Progenitor cell of endocrine pancreas (in vitro differentiated cells): ENCODE measurements at places on chromosomes 12 and 14. TPM values are rescaled to one million over a fixed set of nuclear protein-coding genes. Genes with fewer than 3 reads are reported as not detected.
A peak's percentile ranks its signal among the peaks of the same experiment; 100 is the strongest.

DNA sequence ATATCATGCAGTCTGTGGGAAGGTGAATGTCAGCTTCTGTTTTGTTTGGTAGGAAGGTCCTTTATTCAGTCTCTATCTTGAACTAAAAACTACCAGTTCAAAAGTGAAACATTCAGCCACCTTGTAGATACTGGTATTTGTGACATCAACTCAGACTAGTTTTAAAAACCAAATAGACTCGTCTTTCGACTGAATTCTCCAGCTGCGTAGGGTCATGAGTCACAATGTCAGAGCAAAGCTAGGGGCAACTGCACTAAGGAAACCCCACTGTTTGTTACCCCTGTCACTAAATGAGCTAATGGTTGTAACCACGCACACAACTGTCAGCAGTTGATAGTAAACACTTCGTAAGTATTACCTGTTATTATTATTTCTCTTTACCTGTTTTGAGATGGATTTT lies 144.6 kb downstream of the PRIMA1 start:
- DNase-seq = no peak

GRCh38 chr14:104296388-104297312 lies 158.3 kb downstream of the KIF26A start:
- no peak for DNase-seq

- DNase-seq = no peak
Observed at GRCh38 chr12:80943338-80943737, 5.6 kb upstream of the LIN7A start.

DNA sequence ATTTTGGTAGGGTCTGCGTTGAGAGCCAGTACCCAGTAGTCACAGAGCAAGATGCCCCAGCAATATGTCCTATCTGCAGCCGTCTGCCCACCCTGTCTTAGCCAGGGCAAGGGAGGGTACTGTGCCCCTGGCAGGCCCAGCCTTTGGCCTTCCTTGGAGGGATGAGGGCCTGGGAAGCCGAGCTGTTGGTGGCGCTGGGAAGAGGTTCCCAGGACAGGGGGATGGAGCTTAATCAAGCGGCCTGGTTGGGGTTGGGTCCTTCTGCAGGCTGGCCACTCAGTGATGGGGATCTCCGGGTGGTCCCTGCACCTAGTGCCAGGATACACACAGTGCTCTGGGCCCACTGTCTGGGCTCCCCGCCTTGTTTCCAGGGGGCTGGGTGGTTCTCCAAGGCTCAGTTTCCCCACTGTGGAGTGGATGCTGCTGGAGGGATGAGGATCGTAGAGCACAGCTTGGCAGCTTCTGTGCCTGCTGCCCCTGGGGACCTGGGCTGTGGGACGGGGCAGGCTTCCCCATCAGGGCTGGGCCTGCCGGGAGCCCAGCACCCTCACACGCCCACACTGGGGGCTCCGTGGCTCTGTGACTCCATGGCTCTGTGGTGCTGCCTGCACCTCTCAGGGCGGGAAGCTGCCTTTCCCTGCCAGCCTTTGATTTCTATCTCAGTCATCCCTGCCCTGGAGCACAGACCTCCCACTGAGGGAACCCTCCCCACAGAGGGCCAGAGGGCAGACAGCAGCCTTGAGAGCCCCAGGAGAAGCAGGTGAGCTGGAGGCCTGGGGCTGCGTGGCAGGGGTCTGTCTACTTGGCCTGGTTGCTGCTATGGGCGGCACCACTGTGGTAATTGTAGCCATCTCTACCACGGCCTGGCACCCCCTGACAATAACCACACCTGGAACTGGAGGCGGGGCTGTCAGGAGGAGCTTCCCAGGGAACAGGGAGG lies 357.0 kb downstream of the TMEM121 start:
- no peak for DNase-seq

The RASSF9 gene
- total RNA-seq = 3.3 and 4.0 TPM in 2 replicates

The HOXC12 gene
- total RNA-seq = not detected in 2 replicates

- peak; percentile 46 for DNase-seq
Observed at GRCh38 chr14:99271951-99272631, at the start of gene BCL11B. TSS of gene BCL11B (minus strand) at chr14:99272197. CDS start at chr14:99271218, 979 bp downstream.

The PAWR gene
- total RNA-seq = 85.7 and 92.3 TPM in 2 replicates

The KRT83 gene
- not detected in 2 replicates for total RNA-seq

DNA sequence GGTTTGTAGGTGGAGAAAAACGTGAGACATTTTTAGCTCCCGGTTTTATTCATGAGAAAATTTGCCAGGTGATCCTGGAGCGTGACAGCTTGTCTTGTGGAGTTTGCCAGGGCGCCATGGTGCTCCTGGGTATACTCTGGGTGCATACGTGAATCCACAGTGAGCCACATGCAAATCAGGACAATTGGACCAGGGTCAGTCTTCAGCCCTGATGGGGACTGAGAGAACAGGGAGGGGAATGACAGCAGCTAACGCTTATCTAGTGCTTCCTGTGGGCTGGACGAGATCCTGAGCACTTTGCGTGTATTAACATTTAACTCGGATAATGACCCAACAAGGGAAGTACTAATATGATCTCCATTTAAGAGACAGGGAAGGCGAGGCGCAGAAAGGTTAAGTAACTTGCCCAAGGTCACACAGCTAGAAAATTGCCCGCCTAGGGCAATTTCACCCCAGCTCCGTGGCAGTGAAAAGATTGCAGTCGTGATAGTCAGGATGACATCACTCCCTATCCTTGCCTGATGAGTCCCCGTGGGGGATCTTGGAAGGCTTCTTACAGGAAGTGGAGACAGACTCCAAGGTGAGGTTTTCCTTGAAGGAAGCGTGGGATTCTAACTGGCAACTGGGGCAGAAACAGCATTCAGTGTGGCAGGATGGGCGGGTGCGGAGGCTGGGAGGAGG lies 118.4 kb upstream of the NCOR2 start:
- no peak for DNase-seq

GRCh38 chr14:37091651-37092050 lies 80.8 kb downstream of the SLC25A21 start:
- DNase-seq = no peak

- DNase-seq = no peak
Observed at GRCh38 chr12:38669530-38669929, 235.9 kb downstream of the CPNE8 start.

DNA sequence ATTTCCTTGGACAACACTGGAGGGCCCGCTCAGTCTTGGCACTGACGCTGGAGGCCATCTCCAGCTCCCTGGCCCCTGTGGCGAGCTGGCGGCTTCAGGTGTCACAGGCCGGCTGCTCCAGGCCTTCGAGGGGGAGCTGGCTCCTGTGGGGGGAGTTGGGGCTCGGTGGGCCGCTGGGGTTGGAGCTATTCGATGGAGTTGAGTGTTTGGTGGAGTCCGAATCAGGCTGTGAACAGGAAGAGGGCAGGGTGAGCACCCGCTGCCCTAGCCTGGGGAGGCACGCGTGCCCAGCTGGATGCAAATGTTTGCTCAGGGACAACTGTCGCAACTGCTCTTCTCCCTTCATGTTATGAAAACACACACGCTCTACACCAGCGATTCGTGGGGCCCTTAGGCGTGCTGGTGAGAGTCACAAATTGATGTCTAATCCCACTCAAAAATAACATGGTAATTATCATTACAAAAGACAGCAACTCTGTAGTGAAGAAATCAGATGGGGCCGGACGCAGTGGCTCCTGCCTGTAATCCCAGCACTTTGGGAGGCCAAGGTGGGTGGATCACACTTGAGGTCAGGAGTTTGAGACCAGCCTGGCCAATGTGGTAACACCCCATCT lies 11.3 kb downstream of the AMN start:
- no peak for DNase-seq

- no peak for DNase-seq
Observed at GRCh38 chr12:63792338-63792737, 12.6 kb downstream of the RXYLT1 start.

DNA sequence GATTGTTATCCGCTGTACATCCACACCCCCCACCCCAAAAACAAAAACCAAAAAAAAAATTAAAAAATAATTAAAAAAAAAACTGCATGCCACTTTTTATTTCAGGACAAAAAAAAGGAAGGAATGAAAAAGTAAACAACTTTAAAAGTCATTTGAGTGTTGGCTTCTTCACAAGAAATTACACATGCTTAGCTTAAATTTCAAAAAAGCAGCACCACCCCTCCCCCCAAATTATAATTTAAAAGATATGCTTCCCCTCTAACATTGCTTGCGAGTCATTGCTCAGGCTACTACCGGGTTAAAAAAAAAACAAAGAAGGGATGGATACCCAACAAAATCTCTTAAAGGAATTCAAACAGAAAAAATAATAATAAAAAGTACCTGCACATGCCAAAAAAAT lies 98.5 kb downstream of the BCL11B start:
- DNase-seq = no peak

- DNase-seq = no peak
Observed at GRCh38 chr14:30242744-30243143, 315.1 kb upstream of the PRKD1 start.

The TNFRSF1A gene
- 67.5 and 68.8 TPM in 2 replicates for total RNA-seq

- no peak for DNase-seq
Observed at GRCh38 chr14:61253064-61253738, 27.9 kb downstream of the TMEM30B start.

GRCh38 chr12:61023231-61023630 lies 1237.0 kb upstream of the USP15 start:
- DNase-seq = no peak

The TMPRSS12 gene
- not detected in 2 replicates for total RNA-seq

GRCh38 chr14:86221000-86221399 lies 691.1 kb downstream of the FLRT2 start:
- peak; percentile 11 for DNase-seq

The CACNA1C gene
- 11.7 and 13.5 TPM in 2 replicates for total RNA-seq

GRCh38 chr14:49768301-49769121 lies 558 bp downstream of the KLHDC2 start:
- DNase-seq = peak; percentile 16

DNA sequence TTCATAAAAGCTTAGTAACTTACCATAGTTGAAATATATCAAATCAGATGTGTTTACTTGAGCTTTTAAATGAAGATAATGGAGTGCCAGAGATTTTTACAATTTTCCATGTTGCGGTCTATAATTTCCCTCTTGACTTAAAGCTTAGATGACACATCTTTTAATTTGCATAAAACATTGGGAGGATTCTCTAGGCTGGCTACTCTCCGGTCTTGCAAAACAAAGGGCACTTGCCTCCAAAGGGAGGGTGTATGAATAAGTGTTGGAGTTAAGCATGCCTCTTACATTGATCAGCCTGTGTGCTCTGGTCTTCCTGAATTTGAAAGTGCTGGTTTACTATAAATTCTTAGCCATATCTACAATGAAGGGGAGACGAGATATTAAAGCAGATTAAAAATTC lies 336.4 kb upstream of the NAV3 start:
- no peak for DNase-seq

The ABCC9 gene
- total RNA-seq = 0.16 and 0.29 TPM in 2 replicates

DNA sequence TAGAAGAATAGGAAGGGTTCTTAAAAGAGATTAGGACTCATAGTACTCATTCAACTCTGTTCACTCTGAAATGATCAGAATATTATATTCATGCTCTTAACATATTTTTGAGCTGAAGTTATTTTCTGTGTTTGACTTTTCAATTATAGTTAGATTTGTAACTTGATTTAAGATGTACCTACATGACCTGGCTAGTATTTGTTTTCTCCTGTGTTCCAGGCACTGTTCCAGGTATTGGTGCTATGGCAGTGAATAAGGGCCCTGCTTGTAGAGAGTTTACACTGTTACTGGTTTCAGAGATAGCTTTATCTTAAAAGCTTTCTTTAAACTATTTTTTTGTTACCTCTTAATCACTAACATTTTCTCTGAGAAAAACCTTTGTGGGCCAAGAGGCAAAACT lies 19.1 kb upstream of the SLC17A8 start:
- DNase-seq = no peak

DNA sequence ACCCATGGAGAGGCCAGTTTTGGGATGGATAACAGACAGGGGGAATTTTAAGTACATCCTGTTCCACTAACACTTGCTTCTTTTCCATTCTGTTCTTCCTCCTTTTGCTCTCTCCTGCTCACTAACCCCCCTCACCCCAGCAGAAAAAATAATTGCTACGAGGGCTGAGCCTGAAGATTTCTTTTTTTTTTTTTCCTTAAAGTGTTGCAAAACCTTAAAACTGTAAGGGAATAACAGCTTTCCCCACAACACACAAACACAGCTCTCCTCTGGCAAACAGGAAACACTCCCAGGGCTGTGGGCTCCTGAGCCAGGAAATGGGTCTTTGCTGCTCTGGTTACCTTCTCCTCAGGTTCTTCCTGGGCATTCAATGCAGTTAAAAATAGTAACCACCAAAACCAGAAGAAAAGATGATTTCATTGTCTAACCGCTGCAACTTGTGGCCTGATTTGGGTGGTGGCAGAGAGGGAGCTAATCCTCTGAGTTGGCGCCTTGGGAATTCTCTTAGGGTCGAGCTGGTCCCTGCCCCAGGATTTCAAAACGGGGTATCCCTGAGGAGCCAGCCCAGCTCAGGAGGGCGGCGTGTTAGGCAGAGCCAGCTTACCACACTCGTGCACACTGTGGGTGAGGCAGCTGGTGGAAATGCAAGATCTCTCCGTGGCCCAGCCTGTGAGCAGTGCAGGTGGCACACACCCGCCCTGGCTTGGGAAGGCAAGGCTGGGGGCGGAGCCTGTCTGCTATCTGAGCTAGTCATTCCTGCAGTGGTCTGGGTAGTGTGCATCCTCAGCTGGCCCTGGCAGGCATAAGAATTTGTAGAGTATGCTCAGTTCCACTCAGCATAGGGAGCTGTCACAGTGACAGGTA lies 17.1 kb upstream of the EMP1 start:
- DNase-seq = no peak

DNA sequence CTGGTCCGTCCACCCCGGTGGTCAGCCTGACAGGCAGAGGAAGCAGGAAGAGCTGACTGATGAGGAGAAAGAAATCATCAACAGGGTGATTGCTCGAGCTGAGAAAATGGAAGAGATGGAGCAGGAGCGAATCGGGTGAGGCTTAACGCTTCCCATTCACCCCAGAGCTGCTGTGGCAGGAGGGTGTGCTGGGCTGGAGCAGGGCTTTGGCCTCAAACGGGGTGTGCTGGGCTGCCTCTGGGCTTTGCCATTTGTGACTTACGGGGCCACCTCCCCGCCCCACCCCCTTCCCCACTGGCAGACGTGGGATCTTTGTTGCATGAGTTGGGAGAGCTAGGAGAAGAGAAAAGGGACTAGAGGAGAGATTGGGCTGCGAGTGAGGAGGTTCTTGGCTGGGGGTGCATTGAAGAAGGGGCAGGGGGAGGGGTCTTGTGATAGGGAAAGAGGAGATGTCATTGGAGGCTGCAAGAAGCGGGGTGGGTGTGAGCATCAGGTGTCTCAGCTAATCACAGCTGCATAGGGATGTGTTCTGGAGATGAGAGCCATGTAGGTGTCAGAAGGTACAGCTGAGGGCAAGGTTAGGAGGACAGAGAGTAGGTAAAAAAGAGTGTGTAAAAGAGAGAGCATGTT lies 56.3 kb downstream of the RPH3A start:
- DNase-seq = no peak

The TBX3 gene
- total RNA-seq = 16.3 and 22.7 TPM in 2 replicates

- no peak for DNase-seq
Observed at GRCh38 chr12:52195065-52195730, 3.4 kb upstream of the KRT80 start.
